ENCODE measurements at places on chromosomes 13 and 19. TPM values are rescaled to one million over a fixed set of nuclear protein-coding genes. Genes with fewer than 3 reads are reported as not detected.

NLRP7 gene
- not detected for total RNA-seq

C1QTNF9 gene
- not detected for total RNA-seq

TSHZ3 gene
- total RNA-seq: 0.60 TPM

IGSF23 gene
- not detected for total RNA-seq

RFXAP gene
- 0.60 TPM for total RNA-seq

CCDC8 gene
- under 0.01 TPM for total RNA-seq

SMAD9 gene
- total RNA-seq: 14.3 TPM

HSPB6 gene
- total RNA-seq: 0.22 TPM

MED16 gene
- total RNA-seq: 19.0 TPM

MEIS3 gene
- total RNA-seq: 0.22 TPM

NLRP11 gene
- under 0.01 TPM for total RNA-seq

TJP3 gene
- not detected for total RNA-seq

KANK2 gene
- 39.0 TPM for total RNA-seq

TTC9B gene
- not detected for total RNA-seq

KLK5 gene
- not detected for total RNA-seq

GRCh38 chr19:5792224-5792623, 1.3 kb upstream of the DUS3L start:
- DNase-seq: no peak

- DNase-seq: no peak
Observed at GRCh38 chr13:33452873-33453517, 167.4 kb upstream of the STARD13 start.

- DNase-seq: no peak
Observed at GRCh38 chr19:43687660-43687997, 17.7 kb upstream of the PLAUR start.

- DNase-seq: peak; percentile 96
Observed at GRCh38 chr13:40609972-40610726, 56.3 kb downstream of the FOXO1 start.

- no peak for DNase-seq
Observed at GRCh38 chr13:24896061-24896460, 132.1 kb downstream of the RNF17 start.

- DNase-seq: no peak
Observed at GRCh38 chr13:74324338-74324737, 190.1 kb upstream of the KLF12 start.

- DNase-seq: no peak
Observed at GRCh38 chr13:70353096-70353495, 244.8 kb upstream of the KLHL1 start.

- DNase-seq: no peak
Observed at GRCh38 chr19:28521614-28522544, 691.1 kb downstream of the UQCRFS1 start.

- DNase-seq: no peak
Observed at GRCh38 chr19:51693819-51694218, 689 bp downstream of the SPACA6 start.

- DNase-seq: no peak
Observed at GRCh38 chr13:80329250-80329649, 11.7 kb downstream of the SPRY2 start.

GRCh38 chr13:43861863-43862262, 17.7 kb downstream of the CCDC122 start:
- DNase-seq: peak; percentile 82

GRCh38 chr13:28128030-28128429, 10.3 kb upstream of the PAN3 start:
- DNase-seq: no peak

DNA sequence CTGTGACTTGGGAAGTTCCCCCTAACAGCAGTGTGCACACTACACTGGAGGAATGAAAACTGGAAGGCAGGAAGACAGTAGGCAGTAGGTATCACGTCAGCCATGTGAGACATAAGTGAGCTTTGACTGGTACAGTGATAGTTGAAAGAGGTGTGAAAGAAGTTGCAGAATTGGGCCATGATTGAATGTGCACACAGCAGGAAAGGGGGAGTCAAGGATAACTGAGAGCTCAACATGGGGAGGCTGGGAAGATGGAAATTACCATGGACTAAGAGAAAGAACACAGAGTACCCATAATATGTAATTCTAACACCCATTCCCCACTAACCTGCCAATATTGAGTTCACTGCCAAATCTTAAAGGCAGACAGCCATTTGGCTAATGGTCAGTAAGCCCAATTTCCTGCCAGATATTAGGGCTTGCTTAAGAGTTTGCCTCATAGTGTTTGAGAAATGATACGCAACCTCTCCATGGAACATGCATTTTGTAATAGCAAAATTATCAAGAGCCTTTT, 321.7 kb downstream of the DCT start:
- DNase-seq: no peak

DNA sequence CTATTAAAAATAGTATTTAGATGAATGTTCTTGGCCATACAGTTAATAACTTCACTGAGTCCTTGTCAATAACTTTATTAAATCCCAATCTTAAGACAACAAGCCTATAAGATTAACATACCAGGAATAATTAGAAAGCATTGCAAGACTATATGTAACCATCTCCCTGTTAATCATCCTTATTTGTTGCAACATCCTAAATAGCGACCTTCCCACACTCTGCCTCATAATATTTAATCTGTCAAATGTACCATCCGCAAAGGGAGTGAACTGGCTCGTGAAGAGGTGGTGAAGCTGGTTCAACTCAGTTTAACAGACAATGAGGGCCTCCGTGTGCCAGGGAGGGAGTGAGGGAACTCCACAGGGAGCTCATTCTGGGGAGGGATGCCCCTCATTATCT, 33.9 kb downstream of the KL start:
- no peak for DNase-seq

DNA sequence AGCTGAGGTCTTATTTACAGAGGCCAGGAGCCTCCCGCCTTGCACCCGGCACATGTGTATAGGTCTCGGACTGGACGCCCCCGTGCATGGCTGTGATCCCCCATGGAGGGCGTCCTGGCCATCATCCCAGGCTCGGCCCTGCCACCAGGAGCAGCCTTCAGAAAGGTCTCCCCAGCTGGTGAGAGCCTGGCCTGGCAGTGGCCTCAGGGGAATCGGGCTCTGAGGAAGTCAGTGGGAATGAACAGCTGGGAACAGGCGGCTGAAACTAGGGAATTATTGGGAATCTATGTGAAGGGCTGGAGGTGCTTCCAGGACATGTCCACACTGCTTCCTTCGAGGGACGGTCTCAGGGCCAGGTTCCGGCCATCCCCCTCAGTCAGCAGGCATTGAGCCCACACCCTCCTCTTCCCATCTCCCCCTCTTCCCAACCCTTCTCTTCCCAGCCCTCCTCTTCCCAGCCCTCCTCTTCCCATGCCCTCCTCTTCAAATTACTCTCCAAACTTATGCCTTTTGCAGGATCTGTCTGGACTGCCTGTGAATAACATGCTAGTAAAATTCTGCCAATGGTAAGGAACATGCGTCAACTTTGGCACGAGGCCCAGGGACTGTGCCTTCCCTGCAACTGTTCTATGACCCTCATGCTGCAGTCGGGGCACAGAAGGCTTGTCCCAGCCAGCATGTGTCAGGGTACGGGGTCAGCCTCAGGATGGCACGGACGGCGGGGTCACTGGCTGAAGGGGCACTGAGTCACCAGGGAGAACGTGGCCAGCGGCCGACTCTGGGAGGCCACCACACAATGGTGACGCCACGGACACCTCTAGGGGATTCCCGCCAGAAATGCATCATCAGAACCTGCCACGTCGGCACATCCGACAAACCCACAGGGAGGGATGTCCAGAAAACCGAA, 24.2 kb upstream of the C13orf46 start:
- DNase-seq: peak; percentile 68

DNA sequence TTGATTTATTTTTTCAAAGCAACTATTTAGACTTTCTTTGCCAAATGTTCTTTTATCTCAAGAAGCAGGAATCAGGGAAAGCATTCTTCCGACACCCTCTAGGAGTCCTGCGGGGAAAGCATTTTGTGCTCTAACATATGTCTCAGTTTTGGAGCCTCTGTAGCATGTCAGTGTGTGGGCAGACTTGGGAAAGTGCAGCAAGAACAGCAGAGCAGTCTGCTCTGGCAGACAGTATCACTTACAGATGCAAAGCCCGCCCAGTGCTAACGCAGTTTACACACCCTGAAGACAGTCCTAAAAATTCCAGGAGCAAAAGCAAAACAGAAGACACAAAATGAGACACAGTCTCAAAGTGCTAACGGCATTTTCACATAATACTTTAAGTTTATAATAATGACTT, 393.5 kb downstream of the KLF12 start:
- DNase-seq: no peak

DNA sequence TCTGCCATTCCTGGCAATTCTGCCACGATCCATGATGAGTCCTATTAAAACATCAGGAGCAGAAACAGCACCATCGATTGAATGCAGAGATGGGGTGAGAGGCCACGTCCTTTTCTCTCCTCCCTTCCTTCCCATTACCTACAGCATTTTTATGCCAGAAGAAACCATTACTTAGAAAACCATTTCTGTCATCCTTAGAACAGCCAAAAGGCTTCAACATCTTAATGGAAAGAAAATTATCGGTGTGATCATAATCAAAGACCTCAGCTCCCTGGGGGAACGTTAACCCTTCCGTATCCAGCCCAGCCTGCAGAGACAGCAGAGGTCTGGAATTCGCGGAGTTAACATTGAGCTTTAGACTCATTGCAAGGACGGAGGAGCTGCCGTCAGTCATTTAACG, 56.0 kb upstream of the SIAH3 start:
- no peak for DNase-seq

GRCh38 chr13:108322206-108322824, 52.8 kb downstream of the TNFSF13B start:
- peak; percentile 46 for DNase-seq

DNA sequence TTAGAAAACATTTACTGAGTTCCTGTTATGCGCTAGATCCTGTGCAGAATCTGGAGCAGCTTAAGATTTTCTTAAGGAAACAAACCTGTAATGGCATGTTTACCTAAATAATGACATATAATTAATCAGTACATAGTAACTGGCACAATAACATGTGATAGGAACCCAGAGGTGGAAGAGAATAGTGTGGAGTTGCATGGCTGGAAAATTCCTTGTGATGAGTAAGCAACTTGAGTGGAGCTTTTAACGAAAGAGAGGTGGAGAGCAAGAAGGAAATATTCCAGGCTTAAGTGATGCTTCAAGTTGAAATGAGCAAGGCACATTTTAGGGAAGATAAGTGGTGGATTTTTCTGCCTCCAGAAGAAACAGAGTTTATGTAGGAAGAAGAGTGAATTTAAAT, 9.2 kb upstream of the GPC5 start:
- no peak for DNase-seq

GRCh38 chr13:108325863-108326262, 56.3 kb downstream of the TNFSF13B start:
- DNase-seq: no peak

GRCh38 chr19:14405758-14406644, 13.1 kb downstream of the DDX39A start:
- peak; percentile 94 for DNase-seq

- DNase-seq: no peak
Observed at GRCh38 chr13:30486230-30487074, 20.7 kb upstream of the HMGB1 start.

DNA sequence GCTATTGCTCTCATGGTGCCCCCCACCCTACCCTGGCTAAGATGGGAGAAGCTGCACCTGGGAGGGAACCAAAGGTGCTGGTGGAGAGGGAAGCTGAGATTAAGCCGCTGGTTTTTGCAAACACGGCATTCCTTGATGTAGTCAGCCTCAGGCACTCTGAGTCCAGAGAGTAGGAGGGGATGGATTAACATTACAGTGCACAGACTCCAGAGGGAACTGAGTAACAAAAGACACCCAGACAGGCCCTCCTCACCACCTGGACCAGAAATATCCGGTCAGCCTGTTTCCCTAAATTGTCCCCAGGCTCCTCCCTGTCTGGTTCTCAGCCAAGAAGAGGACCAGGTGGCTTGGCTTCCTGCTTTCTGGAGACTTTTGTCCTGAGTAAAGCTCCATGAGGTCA, 28.9 kb upstream of the PABPC3 start:
- no peak for DNase-seq

- no peak for DNase-seq
Observed at GRCh38 chr13:33697926-33698325, 120.0 kb upstream of the RFC3 start.

DNA sequence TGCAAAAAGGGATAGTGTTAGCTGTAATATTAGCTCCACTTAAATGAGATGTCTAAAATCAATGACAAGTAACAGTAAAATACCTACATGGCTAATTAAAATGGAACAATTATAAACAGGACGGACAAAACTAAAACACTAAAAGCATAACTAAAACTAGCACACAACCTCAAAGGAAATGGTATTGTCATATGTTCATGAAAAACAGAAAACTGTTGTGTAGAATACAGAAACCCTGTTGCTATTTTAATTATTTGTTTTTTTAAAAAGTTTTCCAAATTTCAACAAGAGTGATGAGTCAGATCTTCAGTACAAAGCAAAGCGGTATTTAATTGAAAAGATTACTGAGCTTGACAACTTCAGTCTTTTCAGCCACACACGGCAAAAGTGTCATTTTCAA, 4.2 kb downstream of the RCBTB2 start:
- no peak for DNase-seq

DNA sequence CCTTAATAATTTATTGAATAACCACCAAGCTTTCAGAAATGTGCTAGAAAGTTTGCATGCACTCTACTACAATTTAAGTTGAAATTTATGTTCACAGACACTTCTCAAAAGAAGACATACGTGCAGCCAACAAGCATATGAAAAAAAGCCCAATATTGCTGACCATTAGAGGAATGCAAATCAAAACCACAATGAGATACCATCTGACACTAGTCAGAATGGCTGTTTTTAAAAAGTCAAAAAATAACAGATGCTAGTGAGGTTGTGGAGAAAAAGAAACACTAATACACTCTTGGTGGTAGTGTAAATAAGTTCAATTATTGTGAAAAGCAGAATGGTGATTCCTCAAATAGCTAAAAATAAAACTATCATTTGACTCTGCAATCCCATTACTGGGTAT, 308.8 kb upstream of the PCDH9 start:
- no peak for DNase-seq

DNA sequence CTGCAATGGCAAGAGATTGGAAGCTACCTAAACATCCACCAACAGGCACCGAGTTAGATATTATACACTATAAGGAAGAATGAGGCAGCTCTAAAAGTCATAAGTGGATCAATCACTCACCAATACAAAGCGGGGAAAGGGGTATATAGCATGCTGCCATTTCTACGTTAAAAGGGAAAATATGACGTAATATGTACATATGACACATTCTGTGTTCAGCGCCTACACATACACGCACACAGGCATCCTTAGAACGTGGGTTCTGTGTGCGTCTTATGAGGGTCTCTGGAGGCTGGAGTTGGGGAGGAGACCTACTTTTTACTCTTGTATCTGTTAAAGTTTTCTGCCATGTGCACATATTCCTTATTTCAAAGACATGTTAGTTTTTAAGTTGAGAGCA, 5.9 kb downstream of the IL17D start:
- DNase-seq: no peak

DNA sequence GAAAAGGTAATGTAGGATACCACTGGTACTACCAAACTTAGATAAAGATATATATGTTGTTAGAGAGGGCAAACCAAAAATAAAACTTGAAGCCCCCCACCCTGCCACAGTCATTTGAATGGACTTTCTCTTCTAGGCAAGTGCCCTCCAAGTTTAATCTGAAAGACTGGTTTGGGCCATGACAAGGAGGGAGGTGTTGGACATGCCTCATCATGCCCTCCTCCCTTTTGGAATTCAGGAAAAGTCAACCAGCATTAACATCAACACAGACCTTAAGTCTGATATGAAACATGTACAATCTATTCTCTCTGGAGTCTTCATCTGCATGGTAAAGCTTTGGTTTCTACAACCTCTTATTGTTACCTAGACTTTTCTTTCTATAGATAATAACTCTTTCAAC, 46.3 kb upstream of the GPR12 start:
- no peak for DNase-seq

- DNase-seq: no peak
Observed at GRCh38 chr19:1388637-1389026, 4.9 kb downstream of the NDUFS7 start.
